ENCODE measurements at places on chromosomes 13 and 19.
A peak's percentile ranks its signal among the peaks of the same experiment; 100 is the strongest.

- DNase-seq = no peak
Measured at GRCh38 chr19:40378509-40378908, 11.5 kb downstream of the HIPK4 start.

- DNase-seq = no peak
Measured at GRCh38 chr13:42384265-42384664, 112.3 kb downstream of the AKAP11 start.

GRCh38 chr13:40172878-40173277 is 493.6 kb downstream of the FOXO1 start:
- DNase-seq = no peak

- no peak for DNase-seq
Measured at GRCh38 chr19:40630571-40631160, 29.5 kb downstream of the LTBP4 start.

DNA sequence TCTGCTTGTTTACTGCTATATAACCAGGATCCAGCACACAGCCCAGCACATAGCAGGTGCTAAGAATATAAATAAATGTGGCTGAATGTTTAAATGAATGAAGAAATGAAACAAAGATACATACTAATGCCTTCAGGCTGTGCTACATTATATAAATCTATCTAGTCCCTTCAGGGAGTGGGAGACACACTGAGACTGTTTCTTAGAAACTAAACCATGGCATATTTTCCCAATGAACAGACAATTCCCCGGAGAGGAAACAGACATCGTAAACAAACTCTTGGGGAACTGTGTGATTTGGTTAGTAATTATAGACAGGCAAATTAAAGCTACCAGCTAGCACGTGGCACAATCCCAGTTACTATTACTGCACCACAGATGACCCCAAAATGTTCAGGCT is 9.7 kb upstream of the FEM1A start:
- no peak for DNase-seq

DNA sequence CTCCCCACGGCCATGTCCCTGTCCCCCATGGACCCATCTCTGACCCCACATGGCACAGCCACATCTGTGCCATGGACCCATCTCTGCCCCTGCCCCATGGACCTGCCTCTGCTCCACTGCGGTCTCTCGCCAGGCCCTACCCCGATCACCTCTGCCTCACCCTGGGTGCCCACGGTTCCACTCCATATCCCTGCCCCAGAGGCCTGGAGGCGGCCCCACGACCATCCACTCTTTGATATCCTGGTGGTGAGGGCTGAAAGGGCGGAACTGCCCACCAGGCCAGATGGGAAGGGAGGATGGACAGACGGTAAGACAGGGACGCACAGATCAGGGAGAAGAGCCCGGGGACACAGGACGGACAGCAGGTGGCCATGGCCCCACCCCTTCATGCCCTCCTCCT is 327 bp downstream of the PTGER1 start:
- DNase-seq = no peak

- DNase-seq = no peak
Measured at GRCh38 chr19:52626915-52627314, 11.2 kb downstream of the ZNF83 start.

DNA sequence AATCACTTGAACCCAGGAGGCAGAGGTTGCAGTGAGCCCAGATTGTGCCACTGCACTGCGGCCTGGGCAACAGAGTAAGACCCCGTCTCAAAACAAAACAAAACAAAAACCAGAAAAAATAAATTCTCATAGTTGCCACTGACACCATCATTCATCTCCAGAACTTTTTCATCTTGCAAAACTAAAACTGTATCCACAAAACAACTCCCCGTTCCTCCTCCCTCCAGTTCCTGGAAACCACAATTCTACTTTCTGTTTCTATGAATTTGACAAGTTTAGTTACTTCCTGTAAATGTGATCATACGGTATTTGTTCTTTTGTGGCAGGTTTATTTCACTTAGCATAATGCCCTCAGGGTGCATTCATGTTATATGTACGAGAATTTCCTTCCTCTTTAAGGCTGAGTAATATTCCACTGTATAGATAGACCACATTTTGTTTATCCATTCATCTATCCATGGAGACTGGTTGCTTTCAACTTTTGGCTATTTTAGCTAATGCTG is 13.2 kb upstream of the ADGRE5 start:
- DNase-seq = no peak

DNA sequence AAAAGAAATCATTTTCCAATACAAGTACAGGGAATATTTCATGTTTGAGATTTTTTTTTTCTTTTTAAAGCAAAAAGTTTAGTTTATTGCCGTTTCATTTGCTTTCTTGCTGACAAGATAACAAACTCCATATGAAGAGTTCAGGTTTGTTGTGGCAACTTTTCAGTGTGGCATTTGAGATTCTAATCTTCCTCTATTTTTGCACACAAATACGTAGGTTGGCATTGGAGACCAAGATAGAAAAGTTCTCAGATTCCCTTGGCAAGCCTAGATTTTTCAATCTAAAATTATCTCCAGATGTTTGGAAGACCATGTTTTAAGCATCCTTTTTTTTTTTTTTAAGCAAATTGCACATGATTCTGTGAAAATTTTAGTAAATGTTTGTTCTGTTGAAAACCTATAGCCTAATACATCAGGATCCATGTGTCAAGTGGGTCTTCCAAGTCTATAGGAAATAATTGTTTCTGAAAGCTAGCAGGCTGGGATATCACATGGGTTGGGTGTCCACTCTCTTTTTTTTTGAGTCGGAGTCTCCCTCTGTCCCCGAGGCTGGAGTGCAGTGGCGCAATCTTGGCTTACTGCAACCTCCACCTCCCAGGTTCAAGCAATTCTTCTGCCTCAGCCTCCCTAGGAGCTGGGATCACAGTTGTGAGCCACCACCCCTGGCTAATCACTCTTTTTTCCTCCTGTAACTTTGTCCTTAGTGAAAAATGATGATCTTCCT is 2.6 kb downstream of the GARRE1 start:
- DNase-seq = no peak

DNA sequence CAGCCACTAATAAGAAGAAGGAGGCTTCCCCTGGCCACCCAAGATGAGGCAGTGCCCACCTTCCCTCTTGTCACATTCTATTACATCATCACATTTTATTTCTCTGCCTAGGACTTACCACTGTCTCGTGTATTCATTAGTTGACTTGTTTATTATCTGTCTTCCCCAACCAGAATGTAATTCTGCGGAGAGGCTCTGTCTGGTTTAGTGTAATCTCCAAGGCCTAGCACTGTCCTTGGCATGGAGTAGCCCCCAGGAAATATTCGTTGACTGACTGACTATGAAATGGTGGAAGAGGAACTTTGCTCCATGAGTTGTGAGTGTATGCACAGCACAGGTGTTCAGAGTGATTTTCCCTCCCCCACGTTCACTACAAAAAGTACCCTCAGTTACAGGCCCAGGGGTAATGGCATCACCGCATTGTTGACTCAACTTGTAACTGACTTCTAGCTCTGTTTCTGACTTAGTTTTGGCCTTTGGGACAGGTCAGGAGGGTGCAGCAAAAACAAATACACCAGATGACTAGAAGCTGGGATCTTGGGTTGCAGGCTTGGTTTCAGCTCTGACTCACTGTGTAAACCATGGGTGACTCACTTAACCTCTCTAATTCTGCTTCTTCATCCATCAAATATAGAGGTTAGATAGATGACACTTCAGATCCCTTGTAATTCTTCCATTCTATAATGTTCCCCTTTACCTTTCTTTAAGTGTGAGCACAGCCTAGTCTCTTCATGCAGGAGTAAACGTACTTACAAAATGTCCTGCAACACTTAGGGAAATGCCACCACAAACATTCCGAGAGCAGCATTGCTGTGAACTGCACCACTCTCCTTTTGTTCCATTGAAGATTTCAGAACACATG is 229.7 kb downstream of the KCNRG start:
- DNase-seq = peak; percentile 55

DNA sequence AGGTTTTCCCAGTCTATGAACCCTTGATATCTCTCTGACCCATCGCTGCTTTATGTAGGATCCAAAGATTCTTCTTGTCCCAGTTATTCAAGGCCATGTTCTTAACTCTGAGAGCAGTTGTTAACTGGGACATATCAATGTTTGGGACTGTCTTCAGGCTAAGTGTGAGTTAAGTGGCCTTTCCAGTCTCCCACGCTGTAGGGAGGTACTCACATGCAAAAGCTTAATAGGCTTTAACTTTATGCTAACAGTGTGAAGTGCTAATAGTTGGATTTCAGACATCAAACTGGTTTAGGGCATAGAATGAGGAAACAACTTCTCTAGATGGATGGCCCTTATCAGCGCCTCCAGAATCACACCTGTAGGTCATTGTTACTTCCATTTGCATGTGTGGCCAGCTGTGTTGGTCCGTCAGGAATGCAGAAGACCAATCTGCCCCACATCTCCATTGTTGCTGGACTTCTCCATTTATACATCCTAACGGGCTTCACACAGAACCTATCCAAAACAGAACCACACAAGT is 104.7 kb upstream of the MBNL2 start:
- DNase-seq = no peak

DNA sequence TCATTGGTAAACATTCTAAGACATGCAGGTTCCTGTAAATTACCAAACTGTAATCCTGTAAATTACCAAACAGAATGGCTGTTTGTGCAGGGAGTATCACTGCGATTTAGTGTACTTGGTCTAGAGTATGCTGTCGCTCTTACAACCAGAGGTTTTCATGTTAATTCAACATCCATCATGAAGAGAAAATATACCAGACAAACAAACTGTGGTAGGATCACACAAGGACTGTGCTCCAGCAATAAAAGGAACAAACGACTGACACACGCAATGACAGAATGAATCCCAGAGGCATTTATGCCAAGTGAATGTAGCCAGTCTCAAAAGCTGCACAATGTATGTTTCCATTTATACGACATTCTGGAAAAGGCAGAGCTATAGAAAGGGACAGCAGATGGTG is 31.2 kb downstream of the RFX2 start:
- no peak for DNase-seq

DNA sequence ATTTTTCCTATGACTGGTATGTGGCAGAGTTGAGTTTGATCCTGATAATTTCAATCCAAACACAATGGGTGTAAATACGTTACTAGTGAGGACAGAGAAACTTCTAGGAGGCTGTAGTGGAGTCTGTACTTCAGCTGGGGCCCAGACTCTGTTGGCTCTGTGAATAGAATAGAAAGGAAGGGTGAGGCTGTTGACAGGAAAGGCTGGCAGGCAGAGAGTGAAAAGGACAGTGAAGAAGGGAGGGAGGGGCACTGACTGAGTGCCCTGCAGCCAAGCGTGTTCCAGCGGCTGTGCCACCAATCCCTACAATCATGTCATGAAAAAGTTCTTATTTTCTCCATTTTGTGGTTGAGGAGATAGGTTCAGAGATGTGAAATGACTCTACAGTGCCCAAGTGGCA is 80.5 kb downstream of the MBNL2 start:
- no peak for DNase-seq

DNA sequence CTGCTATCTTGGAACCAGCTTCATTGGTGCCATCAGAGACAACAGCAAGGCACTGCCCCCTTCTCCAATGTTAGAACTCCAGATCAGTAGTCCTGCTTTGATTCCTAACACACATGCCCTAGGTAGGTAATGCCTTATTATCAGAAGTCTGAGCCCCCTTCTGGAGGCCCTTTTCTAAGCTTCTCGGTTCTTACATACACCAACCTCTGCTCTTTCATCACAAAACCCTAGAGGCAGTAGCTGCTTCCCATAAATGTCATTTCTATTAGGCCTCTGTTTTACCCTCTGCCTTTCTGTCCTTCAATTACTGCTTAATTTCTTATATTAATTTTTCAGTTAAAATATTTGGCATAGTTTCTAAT is 65.3 kb upstream of the KLHL1 start:
- no peak for DNase-seq

- no peak for DNase-seq
Measured at GRCh38 chr19:42311657-42312056, 1.5 kb upstream of the TMEM145 start.

DNA sequence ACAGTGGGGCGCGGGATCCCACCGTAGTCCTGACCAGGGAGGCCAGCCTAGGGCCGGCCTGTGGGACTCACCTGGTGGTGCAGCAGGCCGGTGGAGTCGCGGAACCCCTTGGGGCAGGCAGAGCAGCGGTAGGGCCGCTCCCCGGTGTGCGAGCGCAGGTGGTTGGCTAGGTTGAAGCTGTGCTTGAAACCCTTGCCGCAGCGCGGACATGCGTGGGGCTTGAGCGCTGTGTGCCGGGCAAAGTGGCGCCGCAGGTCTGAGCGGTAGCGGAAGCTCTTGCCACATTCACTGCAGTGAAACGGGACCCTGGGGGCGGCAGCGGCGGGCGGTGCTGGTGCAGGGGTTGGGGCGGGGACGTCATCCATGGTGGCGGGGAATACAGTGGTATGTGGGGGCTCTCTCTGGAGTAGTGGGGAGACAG is 1.8 kb downstream of the FIZ1 start:
- DNase-seq = no peak

DNA sequence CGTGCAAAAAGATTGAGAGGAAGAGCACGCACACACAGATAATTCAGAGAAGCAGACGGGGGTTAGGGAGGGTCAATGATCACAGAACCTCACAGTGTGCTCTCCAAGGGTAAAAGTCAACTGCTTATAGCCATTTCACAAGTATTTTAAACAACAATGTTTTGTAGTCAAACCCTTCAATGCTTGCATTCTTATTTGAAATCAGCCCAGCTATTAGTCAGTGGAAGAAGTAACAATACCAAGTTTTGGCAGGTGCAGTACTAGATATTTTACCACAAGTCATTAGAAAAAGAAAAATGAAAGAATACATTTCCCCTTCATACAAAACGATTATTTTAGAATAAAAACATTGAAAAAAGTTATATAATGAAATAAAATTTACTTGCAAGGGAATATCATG is 2.6 kb downstream of the CSNK1A1L start:
- no peak for DNase-seq

DNA sequence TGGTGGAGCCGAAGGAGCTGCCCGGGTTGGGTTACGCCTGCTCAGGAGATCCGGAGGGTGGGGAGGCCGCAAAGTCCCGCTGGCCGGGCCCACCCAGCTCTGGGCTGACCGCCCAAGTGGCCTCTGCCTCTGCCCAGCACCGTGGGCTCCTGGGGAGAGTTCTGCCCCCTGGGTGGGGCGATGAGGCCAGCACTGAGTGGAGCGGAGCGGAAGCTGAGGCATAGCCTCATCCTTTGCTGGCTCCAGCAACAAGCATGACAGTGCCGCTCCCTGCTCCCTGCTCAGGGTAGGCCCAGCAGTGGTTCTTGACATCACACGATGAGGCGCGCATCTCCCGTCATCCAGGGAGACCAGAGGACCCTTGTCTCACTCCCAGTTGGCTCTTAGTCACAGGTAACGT is 22.5 kb downstream of the CCDC8 start:
- DNase-seq = no peak

- DNase-seq = no peak
Measured at GRCh38 chr19:33205531-33206260, 11.6 kb downstream of the LRP3 start.

- no peak for DNase-seq
Measured at GRCh38 chr19:6694147-6694815, 24.3 kb upstream of the TNFSF14 start.

GRCh38 chr13:77310579-77311279 is 16.2 kb downstream of the MYCBP2 start:
- no peak for DNase-seq

DNA sequence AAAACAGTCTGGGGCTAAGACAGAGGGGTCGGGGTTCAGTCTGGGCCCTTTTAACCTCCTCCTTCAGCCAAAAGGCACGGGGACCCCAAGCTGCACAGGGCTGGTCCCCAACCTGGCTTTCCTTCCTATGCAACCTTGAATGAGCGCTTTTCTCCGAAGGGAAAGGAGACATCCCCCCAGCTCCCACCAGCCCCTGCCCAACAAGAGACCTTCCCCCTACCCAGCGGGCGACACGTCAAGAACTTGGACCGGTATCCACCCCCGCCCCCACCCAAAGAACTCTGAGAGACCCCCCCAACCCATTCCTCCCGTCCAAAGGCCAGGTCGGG is 35.0 kb upstream of the NANOS3 start:
- DNase-seq = no peak

Measured in stimulated activated CD4-positive, alpha-beta T cell treated with anti-CD3 and anti-CD28 coated beads, Interleukin-4, amount 100 ng/mL, for 4 hours (primary cell).